ENCODE measurements at places on chromosomes 4 and X.

DNA sequence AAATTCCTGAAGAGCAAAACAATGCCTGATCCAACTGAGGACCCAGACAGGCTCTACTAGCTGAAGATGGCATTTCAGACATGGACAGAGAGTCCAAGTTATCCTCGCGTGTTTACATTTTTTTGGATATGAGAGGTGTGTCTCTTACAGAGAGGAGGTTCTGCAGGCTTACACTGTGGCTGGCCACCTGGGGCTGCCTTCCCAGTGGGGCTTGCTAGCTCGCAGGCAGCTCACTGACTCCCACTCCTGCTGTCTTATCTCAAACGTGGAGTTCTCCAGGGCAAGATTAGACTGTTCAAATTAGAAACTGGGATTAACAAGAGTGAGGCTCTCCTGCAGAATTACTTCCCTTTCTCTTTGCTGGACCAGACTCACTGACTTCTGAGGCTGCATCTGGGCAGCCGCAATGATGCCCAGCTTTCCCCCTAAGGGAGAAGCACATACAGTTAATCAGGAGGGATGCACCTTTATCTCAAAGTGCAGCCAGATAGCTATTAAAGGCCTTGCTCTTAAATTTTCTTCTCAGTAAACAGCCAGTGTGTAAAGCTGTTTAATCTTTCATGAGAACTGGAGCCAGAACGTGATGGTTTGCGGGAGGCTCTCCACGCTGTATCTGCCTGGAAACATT, 123.0 kb downstream of the ENPP6 start:
- DNase-seq, result no peak

- no peak for DNase-seq
Measured at GRCh38 chrX:101078716-101079598, at the start of gene TMEM35A. Gene TMEM35A, plus strand, starts transcription at chrX:101078879. Its CDS starts 124 bp downstream, at chrX:101079003.

DNA sequence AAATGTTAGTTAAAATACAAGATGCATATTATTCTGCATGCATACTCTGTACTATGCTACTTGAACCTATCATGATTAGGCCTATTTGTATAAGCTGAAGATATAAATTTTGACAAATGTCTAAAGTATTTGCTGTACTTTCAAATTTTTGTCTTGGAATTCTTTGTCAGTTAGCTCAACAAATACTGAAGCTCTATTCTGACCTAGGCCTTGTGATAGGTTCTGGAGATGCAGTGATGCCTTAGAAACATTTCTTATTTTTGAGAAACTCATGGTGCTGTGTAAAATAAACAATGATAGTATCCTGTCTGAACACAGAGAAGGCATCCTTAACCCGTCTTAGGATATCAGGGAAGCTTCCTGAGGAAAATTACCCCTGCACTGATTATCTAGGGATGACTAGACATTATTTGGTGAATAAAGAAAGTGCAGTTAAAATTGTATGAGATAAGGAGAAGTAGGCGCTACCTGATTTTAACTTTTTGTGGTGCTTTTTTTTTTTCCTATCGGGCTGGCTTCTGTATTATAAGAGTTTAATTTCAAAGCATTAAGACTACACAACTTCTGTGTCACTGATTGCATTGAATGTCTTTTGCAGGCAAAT, 43.4 kb downstream of the MOB1B start:
- DNase-seq, result no peak

DNA sequence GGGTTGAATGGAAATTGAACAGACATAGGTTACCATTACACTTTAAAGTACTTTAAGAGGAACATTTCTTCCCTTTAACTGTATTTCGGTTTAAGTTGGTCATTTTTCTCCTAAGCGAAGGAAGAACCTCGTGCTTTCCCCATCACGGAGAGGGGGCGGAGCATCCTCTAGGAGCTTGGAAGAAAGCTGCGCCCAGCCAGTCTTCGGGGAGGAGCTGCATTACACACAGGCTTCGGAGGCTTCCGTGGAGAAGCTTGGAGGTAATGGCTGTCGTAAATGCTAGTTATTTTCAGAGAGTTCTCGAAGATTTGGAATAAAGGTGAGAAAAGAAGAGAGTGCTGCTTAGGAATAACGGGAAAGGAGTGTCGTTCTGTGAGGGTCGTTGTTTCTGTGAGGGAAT, at the start of gene PWWP3B:
PWWP3B (plus strand) TSS at position 199 of the 400 bp plus-strand sequence. CDS start 37,128 bp downstream, outside the sequence.
- no peak for DNase-seq

DNA sequence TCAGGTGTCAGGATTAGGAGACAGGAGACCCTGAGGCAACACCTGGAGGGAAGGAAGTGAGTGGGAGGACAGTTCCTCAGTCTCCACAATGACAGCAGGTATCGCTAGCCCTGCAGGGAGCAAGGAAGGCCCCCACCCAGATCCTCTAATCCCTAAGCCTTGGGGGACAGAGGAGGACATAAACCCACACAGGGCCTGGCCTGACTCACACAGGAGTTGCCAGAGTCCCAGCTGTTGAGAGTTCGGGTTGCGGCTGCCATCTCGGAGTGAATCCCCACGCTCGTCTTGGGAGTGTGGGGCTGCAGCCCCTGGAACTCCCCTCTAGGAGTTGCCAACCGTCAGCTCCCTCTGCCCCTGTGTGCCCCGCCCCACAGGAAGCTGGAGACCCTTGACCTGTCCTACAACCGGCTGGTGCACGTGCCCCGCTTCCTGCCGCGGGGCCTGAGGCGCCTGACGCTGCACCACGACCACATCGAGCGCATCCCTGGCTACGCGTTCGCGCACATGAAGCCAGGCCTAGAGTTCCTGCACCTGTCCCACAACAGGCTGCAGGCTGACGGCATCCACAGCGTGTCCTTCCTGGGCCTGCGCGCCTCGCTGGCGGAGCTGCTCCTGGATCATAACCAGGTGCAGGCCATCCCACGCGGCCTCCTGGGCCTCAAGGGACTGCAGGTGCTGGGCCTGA, 9.2 kb upstream of the BGN start:
- DNase-seq, result no peak

GRCh38 chrX:54301516-54301915, 56.3 kb downstream of the WNK3 start:
- no peak for DNase-seq

DNA sequence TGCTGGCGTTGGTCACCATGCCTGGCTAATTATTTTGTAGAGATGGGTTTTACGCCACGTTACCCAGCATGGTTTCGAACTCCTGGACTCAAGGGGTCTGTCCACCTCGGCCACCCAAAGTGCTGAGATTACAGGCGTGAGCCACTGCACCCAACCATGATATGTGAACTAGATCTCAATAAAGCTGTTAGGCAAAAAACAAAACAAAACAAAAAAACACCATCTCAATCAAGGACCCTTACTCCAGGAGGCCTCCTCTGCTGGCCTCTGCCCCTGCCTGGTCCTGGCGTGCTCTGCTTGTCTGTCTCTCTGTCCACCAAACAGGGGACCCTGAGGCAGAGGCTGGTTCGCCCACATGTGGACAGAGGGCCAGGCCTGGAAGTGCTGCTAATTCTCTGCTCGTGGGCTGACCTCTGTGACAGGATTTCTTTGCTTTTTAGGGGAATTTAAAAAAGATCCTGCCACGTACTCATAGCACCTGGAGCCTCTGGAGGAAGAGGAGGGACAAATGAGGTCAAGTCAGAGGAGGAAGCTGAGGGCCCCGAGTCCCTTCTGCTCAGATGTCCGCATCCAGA, 32.7 kb upstream of the WFS1 start:
- no peak for DNase-seq

GRCh38 chr4:39825090-39825489, 127.2 kb downstream of the UBE2K start:
- DNase-seq, result no peak

GRCh38 chrX:45765767-45766166, 565.1 kb upstream of the DIPK2B start:
- DNase-seq, result no peak

- DNase-seq, result no peak
Measured at GRCh38 chr4:118736900-118737299, 51.7 kb downstream of the METTL14 start.

DNA sequence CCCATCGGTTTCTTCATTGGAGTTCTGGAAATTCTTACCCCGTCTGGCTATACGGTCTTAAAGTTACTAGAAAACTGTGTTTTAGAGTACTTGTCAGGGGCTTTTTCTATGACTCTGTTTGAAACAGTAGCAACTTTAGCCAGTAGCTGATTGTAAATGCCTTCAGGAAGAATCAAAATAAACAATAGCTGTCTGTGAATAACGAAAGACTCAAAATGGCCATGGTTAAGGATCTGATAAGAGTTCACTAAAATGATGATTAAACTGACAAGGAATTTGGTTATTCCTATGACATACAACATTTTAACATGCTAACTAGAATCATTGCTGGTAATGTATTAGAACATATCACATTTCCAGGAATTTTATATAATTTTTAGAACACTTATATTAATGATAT, 191.0 kb downstream of the EVC2 start:
- DNase-seq, result no peak

DNA sequence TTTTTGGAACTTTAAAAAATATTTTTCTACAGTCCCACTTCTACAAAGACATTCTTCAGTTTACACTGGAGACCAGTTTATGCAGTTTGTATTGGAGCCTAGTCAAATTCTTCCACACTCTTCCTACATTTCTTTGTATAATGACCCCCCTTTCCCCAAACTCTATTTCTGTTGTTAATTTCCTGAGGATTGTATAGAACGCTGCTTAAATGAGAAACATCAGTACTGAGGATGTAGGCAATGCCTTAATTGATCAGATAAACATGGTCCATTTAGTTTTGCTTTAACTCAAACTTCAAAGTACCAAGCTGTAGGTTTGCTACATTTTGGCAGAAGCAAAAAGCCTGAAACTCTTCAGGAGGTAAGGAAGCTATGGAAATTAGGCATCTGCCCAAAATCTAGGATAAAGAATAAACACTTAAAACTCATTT, 155.5 kb downstream of the SLC7A11 start:
- DNase-seq, result no peak

GRCh38 chrX:152601848-152602616, 35.7 kb upstream of the GABRQ start:
- DNase-seq, result peak; percentile 20

DNA sequence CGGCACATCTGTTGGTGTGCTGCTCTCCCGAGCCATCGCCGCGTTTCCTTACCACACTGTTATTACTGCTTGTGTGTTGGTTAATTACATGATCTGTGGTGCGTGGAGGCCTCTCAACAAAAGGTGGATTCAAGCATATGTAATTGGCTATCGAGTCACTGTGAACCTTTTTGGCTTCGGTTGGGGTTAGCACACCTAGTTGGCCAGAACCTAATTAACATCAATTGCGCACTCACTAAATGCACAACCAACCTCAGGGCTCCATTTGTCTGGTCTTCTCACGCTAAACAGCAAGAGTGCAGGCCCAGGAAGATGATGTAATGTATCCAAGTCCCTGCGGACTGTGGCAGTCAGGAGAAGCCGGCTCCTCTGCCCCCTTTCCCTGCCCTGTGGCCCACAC, 17.4 kb downstream of the ENPP6 start:
- DNase-seq, result no peak

GRCh38 chr4:103108542-103108941, 8.9 kb upstream of the BDH2 start:
- DNase-seq, result no peak

- DNase-seq, result no peak
Measured at GRCh38 chr4:14023036-14023435, 395.5 kb upstream of the BOD1L1 start.

GRCh38 chrX:152632445-152633097, 5.1 kb upstream of the GABRQ start:
- peak; percentile 47 for DNase-seq

DNA sequence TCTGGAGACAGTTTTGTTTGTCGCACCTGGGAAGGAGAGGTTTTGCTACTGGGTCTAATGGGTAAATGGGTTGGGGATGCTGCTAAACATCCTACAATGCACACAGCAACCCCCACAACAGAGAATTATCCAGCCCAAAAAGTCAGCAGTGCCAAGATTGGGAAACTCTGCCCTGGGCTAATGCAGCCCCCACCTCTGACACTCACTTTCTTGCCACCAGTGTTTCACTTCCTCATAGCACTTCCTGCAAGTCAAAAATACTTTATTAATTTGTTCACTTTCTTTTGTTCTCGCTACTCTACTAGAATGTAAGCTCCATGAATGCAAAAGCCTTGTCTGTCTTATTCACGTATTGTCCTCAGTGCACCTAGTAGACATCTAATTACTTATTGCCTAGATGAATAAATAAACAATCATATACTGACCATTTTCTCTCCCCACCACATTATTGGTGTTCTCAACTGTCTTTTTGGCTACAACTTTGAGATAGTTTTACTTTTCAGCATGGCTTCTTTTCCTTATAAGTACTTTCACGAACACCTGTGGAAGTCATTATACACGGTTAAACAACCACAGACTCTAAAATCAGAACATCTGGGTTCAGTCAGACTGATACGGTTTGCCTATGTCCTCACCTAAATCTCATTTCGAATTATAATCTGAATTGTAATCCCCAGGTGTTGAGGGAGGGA, 82.0 kb upstream of the PITX2 start:
- no peak for DNase-seq

DNA sequence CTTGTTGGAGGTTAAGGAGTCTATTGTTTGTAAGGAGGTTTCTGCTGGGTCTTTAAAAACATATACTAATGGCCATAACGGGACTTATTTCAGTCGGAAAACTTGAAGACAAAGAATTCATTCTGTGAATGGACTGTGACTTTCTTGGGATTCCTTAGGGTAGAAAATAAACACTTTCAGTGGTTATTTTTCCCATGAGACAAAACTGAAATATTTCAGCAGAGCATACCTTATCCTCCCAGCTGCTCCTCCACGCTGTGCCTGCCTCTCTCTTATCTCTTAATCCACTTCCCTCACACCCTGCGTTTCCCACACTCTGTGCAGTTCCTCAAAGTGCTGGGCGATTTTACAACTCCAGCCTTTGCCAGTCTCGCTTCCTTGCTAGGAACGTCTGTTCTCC, 47.1 kb upstream of the SORBS2 start:
- no peak for DNase-seq

- no peak for DNase-seq
Measured at GRCh38 chrX:3951859-3952258, 238.4 kb upstream of the PRKX start.

DNA sequence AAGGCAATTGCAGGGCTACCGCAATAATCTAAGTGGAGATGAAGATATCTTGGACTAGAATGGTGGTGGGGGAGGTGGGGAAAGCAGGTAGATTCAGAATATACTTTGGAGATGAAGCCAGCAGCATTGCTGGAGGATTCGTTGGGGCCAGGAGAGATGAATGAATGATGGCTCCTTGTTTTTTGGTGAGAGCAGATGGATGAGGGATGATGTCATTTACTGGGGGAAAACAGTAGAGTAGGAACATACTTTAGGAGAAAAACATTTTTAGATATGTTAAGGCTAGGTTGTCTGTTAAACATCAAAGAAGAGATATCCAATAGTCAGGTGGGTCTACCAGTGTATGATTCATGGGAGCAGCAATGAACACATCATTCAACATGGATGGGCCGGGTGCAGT, 5.8 kb downstream of the CCDC110 start:
- DNase-seq, result no peak

Data from activated naive CD4-positive, alpha-beta T cell treated with anti-CD3 and anti-CD28 coated beads, Interleukin-2, amount 10 ng/mL, durations not matched to agents 7 days and 5 days (primary cell).